Naive thymus-derived CD8-positive, alpha-beta T cell (primary cell): ENCODE measurements at places on chromosomes 6 and 20.

GRCh38 chr20:62837790-62838127, 20.9 kb downstream of the COL9A3 start:
- no peak for DNase-seq

DNA sequence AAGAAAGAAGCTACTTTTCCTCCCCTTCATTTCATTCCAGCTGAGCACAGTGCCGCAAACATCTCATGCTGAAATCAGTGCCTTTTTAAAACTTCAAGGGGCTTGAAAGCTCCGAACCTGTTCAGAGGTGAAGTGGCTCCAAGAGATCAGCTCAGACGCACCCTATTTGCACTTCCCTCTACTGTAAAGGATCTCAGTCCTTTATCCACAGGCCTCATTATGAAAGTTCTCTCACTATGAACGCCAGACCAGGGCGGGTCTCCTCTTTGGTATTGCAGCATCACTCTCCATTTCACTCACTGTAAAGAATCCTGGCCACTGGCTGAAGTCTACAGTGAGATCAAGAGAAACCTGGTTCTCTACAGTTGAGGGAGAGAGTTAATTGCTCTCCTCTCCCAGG, 232.7 kb upstream of the POU3F2 start:
- DNase-seq: no peak

DNA sequence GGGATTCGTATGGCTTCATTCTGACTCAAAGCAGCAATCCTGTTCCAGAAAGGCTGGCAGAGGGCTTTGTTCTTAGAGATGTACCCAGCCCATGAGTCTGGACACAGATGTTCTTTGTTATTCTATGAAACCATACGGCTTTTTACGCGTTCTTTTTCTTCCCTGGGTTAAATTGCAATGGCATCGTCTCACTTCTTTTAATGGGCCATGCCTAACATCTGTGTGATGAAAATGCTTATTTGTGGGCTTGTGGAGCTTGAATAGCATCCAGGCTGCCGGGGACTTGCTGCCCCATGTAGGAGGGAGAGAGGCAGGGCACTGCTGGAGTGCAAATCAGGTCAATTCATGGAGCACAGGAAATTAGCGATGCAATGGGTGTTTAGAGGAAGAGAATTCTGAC, 19.4 kb downstream of the FAM50B start:
- no peak for DNase-seq

- DNase-seq: no peak
Measured at GRCh38 chr6:131808460-131809269, 845 bp downstream of the ENPP1 start.

- peak; percentile 10 for DNase-seq
Measured at GRCh38 chr6:151765444-151765886, 42.0 kb upstream of the ESR1 start.

DNA sequence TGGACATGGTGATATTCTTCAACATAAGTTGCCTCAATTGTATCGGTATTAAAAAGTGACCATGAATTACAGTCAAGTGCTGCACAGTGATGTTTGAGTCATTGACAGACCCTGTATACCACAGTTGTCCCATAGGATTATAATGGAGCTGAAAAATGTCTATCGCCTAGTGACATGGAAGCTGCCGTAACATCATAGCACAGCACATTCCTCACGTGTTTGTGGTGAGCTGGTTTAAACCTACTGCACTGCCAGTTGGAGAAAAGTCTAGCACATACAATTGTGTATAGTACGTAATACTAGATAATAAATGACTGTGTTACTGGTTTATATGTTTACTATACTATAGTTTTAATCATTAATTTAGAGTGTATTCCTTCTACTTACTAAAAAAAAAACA, 150.2 kb downstream of the CDH26 start:
- no peak for DNase-seq

- no peak for DNase-seq
Measured at GRCh38 chr20:20759132-20759531, 46.7 kb upstream of the RALGAPA2 start.

DNA sequence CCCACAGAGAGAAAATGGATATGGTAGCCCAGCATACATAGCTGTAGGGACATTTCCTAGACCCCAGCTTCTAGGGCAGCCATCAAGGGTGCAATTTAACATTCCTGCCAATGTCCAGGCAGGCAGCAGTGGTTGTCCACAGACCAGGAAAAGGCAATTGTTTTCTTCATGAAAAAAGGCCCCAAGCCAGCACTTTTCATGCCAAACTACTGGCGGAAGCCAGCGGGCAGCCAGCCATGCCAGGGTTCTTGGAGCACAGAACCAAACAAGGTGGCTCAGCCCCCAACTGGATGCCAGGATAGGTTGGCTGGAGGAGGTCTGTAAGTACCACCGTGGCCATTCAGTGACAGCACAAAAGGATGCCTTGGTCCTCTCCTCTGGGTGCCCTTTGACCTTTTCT, 94.6 kb downstream of the BANF2 start:
- DNase-seq: no peak

- no peak for DNase-seq
Measured at GRCh38 chr6:69887026-69887425, 20.7 kb downstream of the COL19A1 start.

DNA sequence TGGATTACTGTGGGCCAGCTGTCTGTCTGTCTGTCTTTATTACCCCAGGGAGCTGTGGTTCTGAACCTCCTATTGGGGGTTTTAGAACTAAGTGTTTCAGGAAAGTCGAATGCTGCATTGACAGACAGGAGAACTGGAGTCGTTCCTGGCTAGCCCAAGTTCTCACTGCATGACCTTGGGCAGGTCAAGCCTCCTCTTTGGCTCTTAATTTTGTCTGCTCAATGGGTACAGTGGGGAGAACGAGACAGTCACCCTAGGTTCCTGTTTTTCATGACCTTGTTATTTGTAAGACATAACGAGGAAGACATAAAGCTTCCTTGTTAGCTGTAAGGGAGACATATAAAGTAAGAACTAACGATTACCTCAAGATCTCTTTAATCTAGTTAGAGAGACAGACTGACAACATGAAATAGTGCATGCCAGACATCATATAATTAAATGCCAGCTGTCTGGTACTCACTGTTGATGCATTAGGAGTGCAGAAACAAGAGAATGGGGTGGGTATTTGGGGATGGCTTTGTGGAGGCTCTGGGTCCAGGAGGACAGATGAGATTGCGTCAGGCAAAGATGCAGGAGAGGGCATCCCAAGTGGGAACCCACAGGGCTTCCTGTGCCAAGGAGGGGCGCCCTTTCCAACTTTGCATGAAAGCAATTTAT, 3.7 kb upstream of the CCDC167 start:
- DNase-seq: no peak

DNA sequence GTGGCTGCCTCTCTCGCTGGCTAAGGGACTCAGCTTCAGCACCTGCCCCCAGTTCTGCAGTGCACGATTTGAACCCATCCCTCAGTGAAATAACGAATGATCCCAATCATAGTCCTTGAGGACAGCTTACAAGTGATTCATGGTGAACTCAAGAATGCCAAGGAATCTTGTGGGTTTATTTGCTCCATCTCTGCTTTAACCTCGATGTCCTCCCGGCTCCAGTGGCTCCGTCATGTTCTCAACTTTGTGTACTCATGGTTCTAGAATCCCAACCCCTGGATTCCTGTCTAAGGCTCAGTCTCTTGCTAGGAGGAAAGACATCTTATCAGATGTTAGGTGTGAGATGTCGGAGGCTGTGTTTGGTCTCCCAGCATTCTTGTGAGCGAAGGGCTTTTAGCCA, 29.0 kb upstream of the GTSF1L start:
- no peak for DNase-seq

DNA sequence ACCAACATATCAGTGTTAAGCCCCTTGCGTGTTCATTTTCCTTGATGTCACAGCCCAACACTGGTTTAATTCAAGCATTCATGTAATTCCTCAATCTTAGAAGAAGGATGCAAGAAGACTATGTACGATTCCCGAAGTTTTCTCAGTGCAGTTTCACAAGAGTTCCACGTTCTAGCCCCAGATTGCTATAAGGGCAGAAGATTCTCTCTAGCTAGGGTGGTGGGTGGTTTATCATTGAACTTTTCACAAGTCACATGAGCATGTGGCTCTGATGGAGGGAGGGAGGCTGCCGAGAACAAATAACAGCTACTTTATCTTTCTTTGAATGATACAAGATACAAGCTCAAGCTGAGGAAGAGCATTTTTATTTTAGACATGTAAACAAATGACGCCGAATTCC, 71.9 kb upstream of the NHSL1 start:
- DNase-seq: no peak

GRCh38 chr20:15012566-15012965, 675.2 kb upstream of the FLRT3 start:
- no peak for DNase-seq
